Fibroblast of gingiva (primary cell): ENCODE measurements at places on chromosomes 5 and 9.

DNA sequence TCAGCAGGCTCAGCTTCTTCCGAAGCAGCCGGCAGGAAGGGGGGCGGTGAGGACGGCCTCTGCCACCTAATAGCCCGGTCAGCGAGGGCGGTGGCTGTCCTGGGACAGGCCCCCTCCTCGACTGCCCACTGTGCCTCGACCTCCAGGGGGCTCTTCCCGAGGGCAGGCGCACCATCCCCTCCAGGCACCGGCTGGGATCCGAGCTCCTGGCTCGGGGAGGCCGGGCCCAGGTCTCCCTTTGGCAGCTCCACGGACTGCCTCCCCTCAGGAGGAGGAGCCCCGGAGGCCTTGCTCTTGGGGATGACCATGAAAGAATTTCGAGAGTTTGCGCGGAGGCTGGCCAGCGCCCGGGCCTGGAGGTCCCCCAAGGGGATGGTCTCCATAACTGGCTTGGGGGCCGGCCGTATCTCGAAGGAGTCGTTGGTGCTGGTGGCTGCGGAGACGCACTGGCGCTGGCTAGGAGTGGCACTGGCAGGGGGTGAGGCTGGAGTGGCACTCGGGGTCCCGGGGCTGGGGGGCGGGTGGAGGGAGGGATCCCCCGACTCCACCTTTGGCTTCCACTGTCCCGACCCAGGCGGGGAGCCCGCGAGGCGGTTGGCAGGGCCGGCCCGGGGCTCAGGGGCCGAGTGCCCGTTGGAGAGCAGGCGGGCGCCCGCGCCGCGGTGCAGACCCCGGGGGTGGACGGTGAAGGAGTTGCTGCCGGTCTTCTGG is 975 bp downstream of the TPRN start:
- DNase-seq, result peak; percentile 7

GRCh38 chr5:64158827-64159226 is 6.8 kb upstream of the RNF180 start:
- no peak for DNase-seq

DNA sequence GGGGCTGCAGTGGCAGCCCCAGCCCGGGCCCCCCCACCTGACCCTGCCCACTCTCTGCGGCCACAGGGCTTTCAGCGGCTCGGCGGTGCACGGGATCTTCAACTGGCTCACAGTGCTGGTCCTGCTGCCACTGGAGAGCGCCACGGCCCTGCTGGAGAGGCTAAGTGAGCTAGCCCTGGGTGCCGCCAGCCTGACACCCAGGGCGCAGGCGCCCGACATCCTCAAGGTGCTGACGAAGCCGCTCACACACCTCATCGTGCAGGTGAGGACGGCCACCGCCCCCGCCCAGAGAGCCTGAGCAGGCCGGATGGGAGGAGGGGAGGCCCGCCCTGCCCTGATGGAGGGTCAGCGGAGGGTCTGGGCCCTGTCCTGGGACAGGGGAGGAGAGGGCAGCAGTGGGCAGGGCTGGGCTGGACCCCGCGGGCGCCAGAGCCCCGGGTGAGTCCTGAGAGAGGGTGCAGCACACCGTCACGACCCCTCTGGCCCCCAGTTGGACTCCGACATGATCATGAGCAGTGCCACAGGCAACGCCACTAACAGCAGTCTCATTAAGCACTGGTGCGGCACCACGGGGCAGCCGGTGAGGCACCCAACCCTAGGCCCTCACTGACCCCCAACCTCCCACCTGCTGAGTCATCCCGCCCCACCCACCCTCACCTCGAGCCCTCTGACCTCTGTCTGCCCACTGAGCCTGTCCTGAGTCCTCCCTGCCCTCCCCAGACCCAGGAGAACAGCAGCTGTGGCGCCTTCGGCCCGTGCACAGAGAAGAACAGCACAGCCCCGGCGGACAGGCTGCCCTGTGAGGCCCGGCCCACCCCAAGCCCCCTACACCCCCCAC is 2.7 kb downstream of the SLC34A3 start:
- DNase-seq, result no peak

GRCh38 chr9:135798263-135798585 is 96.2 kb downstream of the KCNT1 start:
- DNase-seq, result no peak

DNA sequence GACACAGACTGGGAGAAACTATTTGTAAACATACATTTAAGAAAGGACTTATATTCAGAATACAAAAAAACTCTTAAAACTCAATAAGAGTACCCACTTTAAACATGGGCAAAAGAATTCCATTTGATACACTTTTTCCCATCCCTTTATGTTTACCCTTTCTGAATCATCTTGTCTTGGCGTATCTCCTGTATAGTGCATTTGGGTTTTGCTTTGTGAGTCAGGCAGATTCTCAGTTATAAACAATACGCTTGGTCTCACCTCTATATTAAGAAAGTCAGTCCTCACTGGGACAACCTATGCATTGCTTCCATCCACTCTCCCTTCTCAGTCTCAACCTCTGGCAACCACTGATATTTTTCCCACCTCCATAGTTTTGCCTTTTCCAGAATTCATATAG is 27.3 kb upstream of the ADAMTS6 start:
- no peak for DNase-seq

GRCh38 chr5:126464016-126464415 is 40.8 kb downstream of the GRAMD2B start:
- no peak for DNase-seq

DNA sequence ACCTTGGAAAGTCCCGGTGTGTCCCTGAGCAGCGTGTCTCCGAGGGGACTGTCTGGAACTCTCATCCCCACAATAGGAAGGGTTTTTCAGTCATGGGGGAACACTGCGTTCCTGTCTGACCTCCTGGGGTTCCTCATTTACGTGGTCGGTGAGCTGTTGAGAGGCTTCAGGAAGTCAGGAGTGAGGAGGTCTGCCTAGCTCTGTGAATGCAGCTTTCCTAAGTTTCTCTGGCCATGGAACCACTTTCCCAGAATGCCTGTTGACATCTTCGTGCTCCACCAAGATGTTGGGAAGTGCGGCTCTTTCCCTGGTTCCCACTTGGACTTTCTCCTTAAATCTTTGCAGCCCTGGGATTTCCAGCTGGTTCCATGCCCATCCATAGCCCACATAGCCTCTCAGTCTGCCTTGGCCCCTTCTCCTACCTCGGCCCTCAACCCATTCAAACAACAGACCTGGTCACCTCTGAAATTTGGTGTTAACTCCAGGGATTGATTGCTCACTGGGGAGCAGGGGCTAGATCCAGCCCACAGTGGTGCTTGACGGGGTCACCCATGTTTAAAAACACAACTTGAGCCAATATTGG is 27.2 kb downstream of the PSAT1 start:
- DNase-seq, result no peak

DNA sequence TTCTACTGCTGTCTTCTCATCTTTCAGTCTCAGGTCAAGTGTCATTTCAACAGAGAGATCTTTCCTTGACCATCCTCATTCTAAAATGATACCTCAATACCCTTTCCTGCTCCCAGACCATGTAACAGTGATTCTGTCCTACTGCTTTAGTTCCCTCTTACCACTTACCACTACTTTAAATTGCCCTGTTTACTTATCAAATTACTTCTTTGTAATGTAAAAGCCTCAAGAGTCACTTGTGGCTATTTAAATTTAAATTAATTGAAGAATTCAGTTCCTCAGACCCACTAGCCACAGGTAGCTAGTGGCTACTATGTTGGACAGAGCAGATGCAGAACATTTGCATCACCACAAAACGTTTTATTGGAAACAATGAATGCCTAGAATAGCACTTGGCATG is 217.3 kb downstream of the ADAMTS6 start:
- DNase-seq, result no peak

DNA sequence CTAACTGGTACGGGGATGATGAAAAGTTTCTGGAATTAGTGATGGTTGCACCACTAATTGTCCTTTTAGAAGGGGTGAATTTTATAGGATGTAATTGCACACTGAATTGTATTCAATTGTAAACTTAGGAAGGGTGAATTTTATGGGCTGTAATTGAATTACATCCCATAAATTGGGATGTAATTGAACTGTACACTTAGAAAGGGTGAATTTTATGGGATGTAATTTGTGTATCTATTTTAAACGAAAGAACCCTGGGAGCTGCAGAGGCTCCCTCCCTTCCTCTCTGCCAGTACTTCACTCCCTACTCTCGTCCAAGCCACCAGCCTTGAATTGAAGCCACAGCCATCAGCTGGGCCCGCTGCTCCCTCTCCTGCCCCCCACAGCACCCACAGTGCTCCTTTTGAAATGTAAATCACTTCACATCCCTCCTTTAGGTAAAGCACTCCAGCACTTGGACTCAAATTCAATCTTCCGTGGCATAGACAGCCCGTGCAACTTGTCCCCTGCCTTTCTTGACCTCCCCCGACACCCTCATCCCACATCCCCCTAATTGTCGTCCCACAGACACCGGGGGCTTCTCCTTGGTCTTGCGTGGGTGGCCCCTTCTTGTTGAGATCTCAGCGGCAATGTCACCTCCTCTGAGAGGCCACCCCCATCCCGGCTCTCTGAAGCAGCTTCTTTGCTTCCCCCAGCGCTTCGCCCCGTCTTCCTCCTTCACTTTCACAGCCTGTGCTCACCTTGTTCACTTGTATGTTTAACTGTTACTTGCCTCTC is 84.2 kb upstream of the HRH2 start:
- no peak for DNase-seq

GRCh38 chr9:69121155-69122081 is 52.7 kb upstream of the TJP2 start:
- peak; percentile 30 for DNase-seq

- no peak for DNase-seq
Observed at GRCh38 chr9:109238655-109239054, 71.6 kb upstream of the FRRS1L start.

GRCh38 chr9:2126331-2126803 is 111.2 kb downstream of the SMARCA2 start:
- DNase-seq, result peak; percentile 89

- peak; percentile 7 for DNase-seq
Observed at GRCh38 chr9:114883709-114884108, 46.7 kb downstream of the TNFSF8 start.

DNA sequence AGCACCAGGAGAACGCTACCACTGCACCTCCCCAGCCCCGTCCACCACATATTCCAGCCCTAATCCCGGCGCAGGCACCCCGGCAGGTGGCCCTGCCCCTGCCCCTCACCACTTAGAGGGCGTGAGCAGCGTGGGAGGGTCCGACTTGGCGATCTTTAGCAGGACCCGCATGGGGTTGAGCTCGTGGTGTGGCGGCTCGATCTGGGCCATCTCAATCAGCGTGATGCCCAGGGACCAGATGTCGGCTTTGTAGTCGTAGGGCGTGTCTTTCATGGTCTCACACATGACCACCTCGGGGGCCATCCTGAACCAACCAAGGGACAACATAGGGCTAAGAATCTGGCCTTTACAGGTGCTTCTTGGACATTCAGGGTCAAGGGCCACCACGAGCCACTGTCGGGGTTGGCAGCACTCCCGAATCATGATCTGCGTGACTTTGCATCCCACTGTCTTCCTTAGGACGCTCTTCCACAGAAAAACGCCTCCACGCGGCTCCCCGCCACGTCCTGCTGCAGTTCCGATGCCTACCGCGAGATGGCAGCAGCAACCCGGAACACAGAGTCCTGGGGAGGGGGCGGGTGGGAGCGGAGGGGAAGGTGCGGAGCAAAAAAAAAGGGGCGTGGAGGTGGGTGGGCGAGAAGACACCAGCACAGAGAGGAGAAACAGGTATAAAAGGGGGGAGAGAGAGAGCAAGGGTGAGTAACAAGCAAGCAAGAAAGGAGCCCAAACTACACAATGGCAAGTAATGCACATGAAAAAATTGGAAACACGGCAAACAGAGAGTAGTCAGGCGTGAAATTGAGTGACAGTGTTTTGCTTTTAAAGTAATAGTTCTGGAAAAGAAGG is 81.3 kb downstream of the STK10 start:
- DNase-seq, result no peak

GRCh38 chr9:92295240-92295790 is 1.8 kb upstream of the IARS1 start:
- no peak for DNase-seq

- DNase-seq, result no peak
Observed at GRCh38 chr9:107684224-107684623, 194.7 kb upstream of the KLF4 start.

DNA sequence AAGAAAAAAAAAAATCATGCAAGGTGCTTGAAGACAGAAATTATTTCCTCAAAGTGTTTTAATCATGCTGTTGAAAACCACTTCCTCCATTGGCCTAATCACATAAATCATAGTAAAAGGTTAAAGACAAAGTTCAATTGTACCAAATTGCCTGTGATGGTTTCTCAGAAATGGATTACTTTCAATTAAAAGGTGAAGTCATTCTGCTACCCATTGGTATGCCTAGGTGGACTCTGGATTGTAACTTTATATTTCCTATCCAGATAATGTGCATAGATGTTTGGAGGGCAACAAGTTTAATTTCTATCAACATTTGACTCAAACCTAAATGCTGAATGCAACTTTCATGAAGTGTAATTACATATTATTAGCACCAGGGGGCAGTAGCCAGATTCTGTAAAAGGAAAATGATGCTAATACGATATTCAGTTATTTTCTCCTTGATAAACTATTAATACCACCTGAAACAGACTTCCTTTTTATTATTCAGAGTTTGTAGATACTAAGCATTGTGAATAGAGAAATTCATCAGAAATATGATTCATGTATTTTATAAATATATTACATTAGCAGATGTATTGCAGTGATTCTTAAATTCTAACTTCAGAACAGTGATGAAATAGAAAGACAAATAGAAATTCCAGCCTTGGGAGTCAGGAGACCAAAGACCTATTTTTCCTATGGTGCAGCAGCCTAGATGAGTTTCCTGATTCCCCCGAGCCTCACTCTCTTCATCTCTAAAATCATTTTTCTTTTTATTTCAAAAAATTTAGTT is 148.2 kb downstream of the CAAP1 start:
- no peak for DNase-seq

GRCh38 chr9:14824481-14824880 is 85.7 kb downstream of the FREM1 start:
- no peak for DNase-seq

- DNase-seq, result no peak
Observed at GRCh38 chr5:159224471-159224870, 15.1 kb upstream of the RNF145 start.

- DNase-seq, result no peak
Observed at GRCh38 chr5:177528631-177529030, 11.9 kb upstream of the DDX41 start.

GRCh38 chr5:44875661-44876605 is 67.2 kb downstream of the MRPS30 start:
- DNase-seq, result no peak

- DNase-seq, result peak; percentile 91
Observed at GRCh38 chr5:158519433-158520021, 580.2 kb downstream of the EBF1 start.

DNA sequence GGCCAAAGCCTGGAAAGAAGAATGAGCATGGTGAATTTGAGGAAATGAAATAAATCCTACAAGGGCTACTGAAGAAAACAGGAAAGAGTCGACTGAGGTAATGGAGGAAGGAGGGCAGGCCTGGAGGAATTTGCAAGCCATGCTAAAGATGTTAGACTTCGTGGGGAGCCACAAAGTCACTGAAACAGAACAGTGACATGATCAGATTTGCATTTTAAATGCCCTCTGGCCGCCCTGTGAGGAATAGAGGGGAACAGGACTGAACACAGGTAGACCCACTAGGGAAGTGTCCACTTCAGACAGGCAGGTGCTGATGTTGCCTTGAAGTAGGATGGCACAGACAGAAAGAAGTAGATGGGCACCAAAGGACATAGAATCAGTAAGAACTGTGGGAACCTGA is 42.8 kb upstream of the RLN1 start:
- DNase-seq, result no peak
